ENCODE measurements at places on chromosomes 1 and 21.

GRCh38 chr1:12126781-12127180 is 40.0 kb upstream of the TNFRSF1B start:
- DNase-seq, result no peak

DNA sequence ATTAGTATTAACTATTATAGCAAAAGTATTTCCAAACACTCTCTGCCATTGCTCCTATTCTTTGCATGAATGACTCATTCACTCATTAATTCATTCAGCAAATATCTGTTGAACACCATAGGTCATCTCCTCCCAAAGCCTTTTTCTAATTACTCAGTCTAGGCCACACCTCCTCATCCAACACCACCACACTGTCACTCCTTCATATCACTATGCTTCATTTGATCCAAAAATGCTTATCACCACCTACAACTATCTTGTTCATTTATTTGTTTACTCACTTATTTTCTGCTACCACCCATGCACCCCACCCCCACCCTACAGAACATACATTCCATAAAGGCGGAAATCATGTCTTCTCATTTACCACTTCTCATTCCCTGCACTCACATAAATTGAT is 94.4 kb upstream of the TNFSF4 start:
- DNase-seq, result no peak

DNA sequence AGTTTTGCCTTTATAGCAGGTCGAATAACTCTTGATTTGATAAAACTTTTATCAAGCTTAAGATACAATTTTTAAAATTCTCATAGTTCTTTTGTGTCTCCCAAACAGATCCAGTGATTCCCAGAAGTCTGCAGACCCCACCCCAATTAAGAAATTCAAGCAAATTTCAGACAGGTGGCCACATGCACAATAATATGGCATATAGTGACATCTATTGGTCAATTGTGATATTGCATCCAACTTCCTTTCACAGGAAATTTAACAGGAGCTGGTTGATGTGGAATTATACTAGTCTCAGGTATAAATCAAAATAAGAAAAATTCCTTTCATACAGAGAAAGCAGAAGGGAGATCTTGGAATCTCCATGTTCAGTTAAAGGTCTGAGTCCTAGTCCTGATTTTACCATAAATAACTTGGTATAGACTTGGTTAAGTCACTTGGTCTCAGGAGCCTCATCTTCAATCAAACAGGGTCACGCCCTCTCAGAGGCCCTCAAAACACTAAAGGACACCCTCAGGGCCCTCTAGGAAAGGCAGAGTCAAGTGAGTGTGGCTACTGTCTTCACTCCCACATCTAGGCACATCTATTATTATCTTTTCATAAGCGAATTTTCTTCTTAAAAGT is 24.1 kb downstream of the PIGM start:
- no peak for DNase-seq

GRCh38 chr1:115077286-115077983 is 11.9 kb downstream of the TSPAN2 start:
- no peak for DNase-seq

- DNase-seq, result no peak
Measured at GRCh38 chr1:19643121-19643520, 990 bp upstream of the NBL1 start.

DNA sequence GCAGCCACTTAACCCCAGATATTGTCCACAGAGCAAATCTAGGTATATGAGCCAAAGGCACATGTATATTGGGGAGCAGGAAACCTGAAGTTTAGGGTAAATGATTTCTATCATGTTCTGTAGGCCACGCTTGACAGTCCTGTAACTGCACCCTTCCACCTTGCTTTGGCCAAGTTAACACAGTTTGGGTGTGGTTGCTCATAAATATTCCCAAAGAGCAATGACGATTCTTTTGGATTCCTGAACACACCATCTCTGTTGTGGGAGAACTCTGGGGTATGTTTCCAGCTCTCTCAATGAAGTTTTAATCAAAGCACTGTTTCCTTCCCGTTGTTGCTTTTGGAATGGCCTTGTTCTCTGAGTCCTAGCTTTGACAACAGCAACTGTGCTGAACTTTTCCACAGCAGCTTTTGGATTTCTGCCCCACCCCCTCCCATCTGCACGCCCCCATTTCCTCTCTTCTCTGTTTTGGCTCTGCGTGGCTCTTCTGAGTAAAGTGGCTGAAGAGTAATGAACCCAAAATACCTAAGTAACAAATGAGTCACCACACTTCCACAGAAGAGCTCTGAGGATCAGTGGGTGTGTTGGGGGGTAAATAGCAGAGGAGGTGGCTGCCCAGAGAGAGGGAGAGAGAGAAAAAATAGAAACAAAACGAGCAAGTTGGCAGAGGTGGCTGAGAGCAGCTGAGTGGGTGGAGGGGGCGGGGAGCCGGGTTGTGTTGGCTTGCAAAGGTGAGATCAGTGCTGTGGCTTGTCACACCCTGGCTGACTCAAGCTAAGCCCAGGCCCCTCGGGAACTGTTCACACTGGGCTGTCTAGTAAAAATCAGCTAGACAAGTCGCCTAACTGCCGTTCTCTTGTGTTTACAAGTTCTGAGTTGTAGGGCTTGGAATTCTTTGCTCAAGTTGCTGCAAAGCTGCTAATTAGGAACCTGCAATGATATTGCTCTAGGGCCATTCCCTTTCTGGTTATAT is 26.9 kb upstream of the RAP1A start:
- peak; percentile 86 for DNase-seq

DNA sequence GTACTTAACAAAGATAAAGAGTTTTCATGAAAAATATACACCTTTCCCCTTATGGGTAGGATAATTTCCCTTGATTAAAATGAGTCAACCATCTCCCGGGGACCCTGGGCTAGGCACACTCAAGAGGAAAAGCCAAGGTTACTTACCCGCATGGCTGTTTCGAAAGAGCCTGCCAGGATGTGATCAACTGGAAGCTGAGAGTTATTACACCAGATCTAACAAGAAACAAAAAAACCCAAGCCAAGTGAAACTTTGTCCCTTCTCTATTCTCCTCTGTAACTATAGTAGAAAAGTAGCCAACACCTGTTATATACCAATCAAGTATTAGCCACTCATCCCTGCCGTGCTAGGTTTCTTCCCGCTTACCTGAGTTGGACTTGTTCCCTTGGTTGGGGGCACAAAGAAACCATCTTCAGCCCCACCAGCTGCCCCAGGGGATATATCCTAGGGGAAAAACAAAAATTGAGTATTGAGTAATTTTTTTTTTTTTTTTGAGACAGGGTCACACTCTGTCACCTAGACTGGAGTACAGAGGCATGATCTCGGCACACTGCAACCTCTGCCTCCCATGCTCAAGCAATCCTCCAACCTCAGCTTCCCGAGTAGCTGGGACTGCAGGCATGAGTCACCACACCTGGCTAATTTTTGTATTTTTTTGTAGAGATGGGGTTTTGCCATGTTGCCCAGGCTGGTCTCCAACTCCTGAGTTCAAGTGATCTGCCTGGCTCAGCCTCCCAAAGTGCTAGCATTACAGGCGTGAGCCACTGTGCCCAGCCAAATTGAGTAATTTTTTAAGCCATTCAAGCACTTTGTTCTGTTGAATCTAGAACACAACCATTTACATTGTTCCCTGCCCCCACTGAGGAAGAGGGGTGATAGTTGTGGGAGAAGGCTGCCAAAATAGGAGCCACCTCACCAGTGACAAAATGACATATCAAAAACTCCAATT is 8.4 kb upstream of the PEX19 start:
- DNase-seq, result no peak

- no peak for DNase-seq
Measured at GRCh38 chr21:41970106-41970391, 16.2 kb upstream of the C2CD2 start.

GRCh38 chr1:7826363-7826762 is 26.5 kb downstream of the UTS2 start:
- no peak for DNase-seq

- no peak for DNase-seq
Measured at GRCh38 chr1:247551721-247552120, 2.8 kb downstream of the GCSAML start.

GRCh38 chr1:83999316-83999819 is 436 bp upstream of the TTLL7 start:
- DNase-seq, result peak; percentile 2

Measured in stimulated activated CD8-positive, alpha-beta memory T cell treated with anti-CD3 and anti-CD28 coated beads, Interleukin-4, amount 100 ng/mL, for 1 hour (primary cell).